ENCODE measurements at places on chromosomes 13 and 19.

GRCh38 chr13:100392709-100393630, 195.6 kb downstream of the GGACT start:
- peak; percentile 99 for DNase-seq

GRCh38 chr19:3644351-3645066, 17.9 kb upstream of the CACTIN start:
- no peak for DNase-seq

GRCh38 chr19:28217022-28217421, 995.9 kb downstream of the UQCRFS1 start:
- no peak for DNase-seq

DNA sequence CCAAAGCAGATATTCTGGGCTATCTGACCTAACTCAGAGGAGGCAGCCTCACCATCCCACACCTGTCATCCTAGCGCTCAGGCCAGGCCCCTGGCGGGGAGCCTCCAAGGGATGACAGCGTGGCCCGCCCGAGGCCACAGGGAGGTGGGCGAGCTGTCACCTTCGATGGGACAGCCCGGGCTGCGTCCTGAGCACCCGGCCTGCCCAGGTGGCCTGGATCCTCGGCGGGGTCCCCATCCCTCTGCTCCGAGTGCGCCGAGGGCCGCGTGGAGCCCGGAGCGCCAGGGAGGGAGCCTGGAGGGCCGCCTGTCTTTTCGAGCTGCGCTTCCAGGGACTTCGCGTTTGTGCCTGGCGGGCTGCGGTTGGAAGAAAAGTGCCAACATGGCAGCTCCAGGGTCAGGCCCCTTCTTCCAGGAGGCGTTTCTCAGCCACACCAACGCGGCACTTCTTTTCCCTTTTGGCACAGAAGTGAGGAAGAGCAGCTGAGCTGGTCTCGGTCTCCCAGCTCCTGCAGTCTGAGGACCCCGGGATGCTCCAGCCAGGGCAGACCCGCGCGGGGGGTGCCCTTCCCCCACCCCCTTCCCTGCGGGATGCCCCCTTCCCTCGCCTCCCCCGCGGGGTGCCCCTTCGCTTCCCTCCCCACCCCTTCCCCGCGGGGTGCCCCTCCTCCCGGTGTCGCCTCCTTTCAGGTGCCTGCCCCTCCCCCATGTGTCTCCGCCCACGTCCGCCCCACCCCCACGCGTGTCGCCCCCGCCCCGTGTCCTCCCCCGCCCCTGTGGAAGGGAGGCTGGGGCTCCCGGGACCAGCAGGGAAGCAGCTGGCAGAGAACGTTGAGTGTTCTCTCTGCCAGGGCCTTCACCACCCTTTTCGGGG, 42.3 kb downstream of the GJA3 start:
- DNase-seq, result no peak

DNA sequence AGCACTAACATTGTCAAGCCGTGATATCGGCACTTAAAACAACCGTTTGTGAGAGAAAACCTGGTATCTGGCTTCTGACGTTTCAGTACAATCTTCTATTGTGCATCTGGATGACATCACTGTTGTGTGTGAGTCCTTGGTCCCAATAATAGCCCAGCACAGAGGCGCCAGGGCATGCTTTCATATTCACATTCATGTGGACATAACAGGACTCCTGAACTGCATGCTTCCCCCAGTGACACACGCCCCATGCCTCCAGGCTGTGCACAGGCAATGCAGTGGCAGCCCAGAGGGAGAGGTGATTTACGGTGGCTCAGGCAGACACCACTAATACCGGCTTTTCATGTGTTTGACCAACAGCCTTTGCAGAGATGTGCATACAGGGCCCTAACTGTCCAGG, 58.1 kb downstream of the MRPL57 start:
- DNase-seq, result no peak

DNA sequence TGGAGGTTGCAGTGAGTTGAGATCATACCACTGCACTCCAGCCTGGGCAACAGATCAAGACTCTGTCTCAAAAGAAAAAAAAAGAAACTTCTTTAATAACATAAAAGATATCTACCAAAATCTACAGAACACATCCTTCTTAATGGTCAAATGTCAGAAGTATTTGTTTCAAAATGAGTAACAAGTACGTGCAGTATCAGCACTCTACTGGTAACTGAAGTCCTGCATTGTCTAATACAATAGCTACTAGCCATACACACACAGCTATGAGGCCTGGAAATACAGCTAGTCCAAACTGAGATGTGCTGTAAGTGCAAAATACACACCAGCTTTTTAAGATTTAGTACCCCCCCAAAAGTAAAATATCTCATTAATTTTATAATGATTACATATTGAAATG, 88.1 kb downstream of the TSC22D1 start:
- DNase-seq, result no peak

GRCh38 chr13:67554286-67554685, 324.1 kb upstream of the PCDH9 start:
- DNase-seq, result peak; percentile 17

GRCh38 chr13:66958611-66959010, 271.5 kb downstream of the PCDH9 start:
- no peak for DNase-seq

- DNase-seq, result peak; percentile 84
These were observed 321.7 kb downstream of the SUCLA2 start for GRCh38 chr13:47679401-47679800.

- DNase-seq, result no peak
These were observed 18.1 kb downstream of the TUBGCP3 start for GRCh38 chr13:112569821-112570220.

DNA sequence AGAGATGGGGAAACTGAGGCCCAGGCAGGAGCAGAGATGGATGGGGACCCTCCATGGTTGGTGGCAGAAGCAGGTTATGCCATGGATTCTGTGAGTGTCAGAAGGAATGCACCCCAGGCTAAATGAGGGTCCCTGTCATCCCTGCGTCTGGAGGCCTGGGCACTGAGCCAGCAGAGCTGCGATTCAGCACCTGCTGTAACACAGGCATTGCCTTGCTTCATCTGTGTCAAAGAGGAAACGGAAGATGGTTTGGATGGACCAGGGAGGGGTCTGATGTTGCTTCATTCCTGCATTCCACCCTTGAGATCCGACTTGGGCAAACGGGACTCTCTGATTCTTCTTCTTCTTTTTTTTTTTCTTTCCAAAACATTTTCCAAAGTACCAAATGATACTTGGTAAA, 1.2 kb downstream of the C5AR1 start:
- no peak for DNase-seq

- no peak for DNase-seq
These were observed 60.2 kb upstream of the CYSLTR2 start for GRCh38 chr13:48593536-48593935.

DNA sequence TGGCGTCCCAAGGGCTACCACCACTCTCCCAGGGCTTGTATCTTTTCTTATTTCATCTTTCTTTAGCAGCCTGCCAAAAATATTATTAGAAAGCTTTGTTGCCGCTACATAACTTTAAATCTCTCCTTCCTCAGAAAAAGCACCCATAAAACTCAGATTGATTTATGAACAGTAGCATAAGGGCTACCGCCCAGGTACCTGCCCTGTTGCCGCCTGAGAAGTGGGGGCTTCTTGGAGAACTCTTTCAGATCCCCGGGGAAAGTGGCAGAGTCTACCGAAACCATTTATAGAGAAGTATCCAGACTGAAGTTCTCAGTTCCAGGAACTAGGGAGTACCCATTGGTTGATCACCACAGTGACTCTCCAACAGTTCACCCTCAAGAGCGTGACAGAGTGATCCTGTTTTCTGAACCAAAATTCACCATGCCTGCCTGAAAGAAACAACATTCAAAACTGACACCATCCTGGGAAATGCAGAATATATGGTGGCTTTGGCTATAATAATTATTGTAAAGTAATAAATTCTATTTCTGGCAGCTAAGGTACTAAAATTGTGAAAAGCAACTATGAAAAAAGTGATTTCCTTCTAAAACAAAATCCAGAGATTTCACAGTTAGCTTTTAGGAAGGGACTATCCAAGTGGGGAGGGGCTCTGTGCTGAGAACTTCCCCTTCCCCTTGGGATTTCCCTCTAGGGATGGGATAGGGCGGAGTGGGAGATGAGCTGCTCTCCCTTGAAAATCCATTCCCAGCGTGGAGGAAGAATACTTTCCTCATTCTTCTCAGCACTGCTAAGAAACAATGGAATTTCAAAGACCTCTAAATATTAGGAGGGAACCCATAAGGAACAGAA, 877 bp upstream of the N4BP2L1 start:
- DNase-seq, result no peak

- no peak for DNase-seq
These were observed 18.3 kb upstream of the CEBPA start for GRCh38 chr19:33320636-33321035.

GRCh38 chr13:112509190-112509589, 78.8 kb downstream of the TUBGCP3 start:
- DNase-seq, result no peak

- DNase-seq, result no peak
These were observed 26.0 kb upstream of the GPC6 start for GRCh38 chr13:93200626-93201025.

- DNase-seq, result no peak
These were observed 45.3 kb upstream of the ZDHHC20 start for GRCh38 chr13:21504379-21504778.

- peak; percentile 1 for DNase-seq
These were observed 841.1 kb upstream of the SLITRK5 start for GRCh38 chr13:86830046-86830445.

DNA sequence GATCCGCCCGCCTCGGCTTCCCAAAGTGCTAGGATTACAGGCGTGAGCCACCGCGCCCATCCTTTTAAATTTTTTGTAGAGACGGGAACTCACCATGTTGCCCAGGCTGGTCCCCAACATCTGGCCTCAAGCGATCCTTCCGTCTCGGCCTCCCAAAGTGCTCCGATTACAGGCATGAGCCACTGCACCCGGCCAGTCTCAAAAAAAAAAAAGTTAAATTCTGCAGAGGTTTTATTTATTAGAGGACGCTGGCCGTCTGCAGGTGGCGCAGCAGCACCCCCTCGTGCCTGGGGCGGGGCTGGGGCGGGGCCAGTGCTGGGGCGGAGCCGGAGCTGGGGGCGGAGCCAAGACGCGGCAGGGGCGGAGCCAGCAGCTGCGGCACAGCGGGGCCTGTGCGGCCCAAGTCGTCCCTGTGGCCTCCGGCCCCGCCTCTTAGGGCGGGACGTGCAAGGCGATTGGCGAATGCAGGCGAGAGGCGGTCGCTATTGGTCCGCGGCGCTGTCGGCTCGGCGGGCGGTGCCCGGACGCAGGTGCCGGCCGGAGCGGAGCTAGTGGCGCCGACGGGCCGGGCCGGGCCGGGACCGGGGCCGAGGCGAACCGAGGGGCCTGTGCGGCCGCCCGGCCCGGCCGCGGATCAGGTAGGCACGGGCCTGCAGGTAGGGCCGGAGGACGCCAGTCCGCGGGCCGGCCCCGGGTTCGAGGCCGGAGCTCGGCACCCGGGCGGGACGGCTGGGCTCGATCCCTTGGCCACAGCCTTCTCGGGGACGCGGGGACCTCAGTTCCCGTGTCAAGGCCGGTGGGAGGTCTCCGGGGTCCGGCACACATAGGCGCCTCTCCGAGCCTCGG, at the start of gene MARCHF2:
Gene MARCHF2 (plus strand): TSS at position 523 of the 846 bp plus-strand sequence. CDS start 8,536 bp downstream, outside the sequence.
- DNase-seq, result peak; percentile 95

- DNase-seq, result no peak
These were observed 34.4 kb upstream of the VWA8 start for GRCh38 chr13:41995336-41995735.

- DNase-seq, result no peak
These were observed 4.9 kb downstream of the MBNL2 start for GRCh38 chr13:97226788-97227627.

- DNase-seq, result no peak
These were observed 324.4 kb downstream of the SLITRK1 start for GRCh38 chr13:83557845-83558244.

- DNase-seq, result no peak
These were observed 5.6 kb upstream of the EEF1AKMT1 start for GRCh38 chr13:20779405-20779804.

DNA sequence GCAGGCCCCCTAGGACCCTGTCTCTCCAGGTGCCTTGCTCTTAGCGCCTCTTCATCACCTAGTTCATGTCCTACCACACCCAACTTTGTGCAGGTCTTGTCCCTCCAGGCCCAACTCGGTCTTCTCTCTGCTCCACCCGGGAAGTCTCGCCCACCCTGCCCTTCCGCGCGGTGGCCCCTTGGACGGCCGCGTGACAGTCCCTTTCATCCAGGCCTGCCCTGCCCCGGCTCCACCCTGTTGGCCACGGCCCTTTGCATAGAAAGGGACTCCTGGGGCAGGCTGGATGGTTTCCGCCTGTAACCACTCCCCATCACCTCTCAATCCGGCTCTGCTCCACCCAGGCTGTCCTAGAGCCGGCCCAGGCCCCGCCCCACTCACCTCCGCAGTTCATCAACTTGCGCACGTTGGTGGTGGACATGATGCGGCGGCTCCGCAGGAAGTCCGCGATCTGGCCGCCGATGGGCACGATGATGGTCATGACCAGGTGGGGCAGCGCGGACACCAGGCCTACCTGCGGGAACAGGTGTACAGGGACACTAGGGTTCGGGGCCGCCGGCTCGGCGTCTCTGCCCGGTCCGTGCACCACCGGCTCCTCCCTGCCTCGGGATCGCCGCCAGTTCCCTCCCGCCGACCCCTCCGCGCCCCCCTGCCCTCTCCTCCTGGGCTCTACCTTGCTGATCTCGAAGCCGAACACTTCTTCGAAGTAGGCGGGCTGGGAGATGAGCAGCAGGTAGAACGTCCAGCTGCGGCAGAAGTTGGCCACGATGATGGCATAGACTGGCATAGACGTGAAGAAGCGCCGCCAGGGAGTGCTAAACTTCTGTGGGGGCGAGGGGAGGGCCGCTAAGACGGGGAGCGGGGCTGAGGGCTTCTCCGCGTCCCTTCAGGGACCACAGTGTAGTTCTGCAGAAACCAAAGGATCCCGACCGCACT, 7.2 kb downstream of the GFY start:
- DNase-seq, result no peak

- DNase-seq, result no peak
These were observed 72.8 kb downstream of the EFNB2 start for GRCh38 chr13:106462710-106463109.

- no peak for DNase-seq
These were observed 1.3 kb upstream of the FFAR1 start for GRCh38 chr19:35346193-35347052.

DNA sequence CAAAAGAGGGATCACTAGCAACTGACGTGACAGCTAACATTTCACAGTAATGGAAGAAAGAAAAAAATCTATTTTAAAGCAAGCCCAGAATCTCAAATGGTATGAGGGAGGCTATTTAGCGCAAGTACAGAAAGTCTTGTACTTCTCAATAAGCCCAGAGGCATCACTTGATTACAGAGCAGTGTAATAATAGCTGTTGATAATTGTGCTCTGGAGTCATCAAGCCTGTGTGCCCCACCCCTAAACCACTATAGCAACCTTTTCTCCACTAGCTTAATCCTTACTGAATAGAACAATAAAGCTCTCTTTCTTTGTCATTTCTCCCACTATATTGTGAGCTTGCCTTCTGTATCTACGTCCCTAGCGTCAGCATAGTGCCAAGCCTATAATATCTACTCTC, 56.6 kb downstream of the FREM2 start:
- DNase-seq, result no peak
